Activated naive CD4-positive, alpha-beta T cell treated with Interleukin-2 at 50 U/mL for 16 hours (primary cell): ENCODE measurements at places on chromosomes 2 and 18.

GRCh38 chr2:239546541-239546940 lies 145.7 kb upstream of the HDAC4 start:
- DNase-seq, result no peak

- no peak for DNase-seq
These were observed 52.6 kb downstream of the GNAL start for GRCh38 chr18:11741505-11742145.

GRCh38 chr2:104412384-104412783 lies 441.5 kb upstream of the POU3F3 start:
- no peak for DNase-seq

DNA sequence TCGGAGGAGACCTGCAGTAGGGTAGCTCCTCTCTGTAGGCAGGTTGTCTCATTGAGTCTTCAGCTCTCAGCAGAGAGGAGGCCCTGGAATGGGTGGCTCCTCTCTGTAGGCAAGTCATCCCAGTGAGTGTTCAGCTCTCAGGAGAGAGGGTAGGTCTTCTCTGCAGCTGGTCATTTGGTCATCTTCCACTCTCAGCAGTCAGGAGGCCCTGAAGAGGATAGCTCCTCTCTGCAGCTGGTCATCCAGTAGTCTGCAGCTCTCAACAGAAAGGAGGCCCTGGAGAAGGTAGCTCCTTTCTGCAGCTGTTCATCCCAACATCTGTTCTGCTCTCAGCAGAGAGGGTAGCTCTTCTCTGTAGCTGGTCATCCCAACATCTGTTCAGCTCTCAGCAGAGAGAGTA lies 26.0 kb upstream of the RUFY4 start:
- no peak for DNase-seq

DNA sequence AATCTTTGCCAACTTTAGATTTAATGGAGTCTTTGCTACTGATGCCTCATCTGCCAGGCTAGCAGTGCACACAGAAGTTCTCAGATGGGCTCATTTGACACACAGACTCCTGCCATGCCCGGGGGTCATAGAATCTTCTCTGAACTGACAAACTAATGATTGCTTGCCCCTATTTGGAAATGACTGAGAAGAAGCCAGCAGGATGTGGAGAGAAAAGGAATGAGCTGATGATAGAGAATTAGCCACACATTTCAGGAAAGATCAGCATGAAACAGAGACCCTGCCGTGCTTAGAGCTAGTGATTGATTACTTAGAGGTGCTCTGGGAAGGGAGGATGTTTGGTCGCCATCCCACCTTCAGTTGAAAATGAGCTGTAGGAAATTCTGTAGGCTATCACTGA lies 178.5 kb downstream of the TPGS2 start:
- DNase-seq, result no peak

- DNase-seq, result no peak
These were observed 202.1 kb upstream of the RND3 start for GRCh38 chr2:150689590-150689989.

DNA sequence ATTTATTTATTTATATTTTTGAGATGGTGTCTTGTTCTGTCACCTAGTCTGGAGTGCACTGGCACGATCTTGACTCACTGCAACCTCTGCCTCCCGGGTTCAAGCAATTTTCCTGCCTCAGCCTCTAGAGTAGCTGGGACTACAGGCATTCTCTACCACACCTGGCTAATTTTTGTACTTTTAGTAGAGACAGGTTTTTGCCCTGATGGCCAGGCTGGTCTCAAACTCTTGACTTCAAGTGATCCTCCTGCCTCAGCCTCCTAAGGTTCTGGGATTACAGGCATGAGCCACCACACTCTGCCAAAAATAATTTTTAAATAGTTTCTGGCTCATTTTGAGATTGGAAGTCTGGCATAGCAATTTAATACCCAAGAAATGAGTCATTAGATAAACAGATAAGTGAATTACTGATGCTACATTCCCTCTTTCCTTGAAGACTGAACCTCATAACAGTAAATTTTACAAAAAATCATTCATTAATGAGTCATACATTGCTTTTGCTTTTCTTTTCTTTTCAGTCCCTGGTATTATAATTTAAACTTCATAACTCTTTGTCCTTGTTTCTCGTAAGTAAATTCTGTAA lies 881.6 kb upstream of the PIK3C3 start:
- no peak for DNase-seq

DNA sequence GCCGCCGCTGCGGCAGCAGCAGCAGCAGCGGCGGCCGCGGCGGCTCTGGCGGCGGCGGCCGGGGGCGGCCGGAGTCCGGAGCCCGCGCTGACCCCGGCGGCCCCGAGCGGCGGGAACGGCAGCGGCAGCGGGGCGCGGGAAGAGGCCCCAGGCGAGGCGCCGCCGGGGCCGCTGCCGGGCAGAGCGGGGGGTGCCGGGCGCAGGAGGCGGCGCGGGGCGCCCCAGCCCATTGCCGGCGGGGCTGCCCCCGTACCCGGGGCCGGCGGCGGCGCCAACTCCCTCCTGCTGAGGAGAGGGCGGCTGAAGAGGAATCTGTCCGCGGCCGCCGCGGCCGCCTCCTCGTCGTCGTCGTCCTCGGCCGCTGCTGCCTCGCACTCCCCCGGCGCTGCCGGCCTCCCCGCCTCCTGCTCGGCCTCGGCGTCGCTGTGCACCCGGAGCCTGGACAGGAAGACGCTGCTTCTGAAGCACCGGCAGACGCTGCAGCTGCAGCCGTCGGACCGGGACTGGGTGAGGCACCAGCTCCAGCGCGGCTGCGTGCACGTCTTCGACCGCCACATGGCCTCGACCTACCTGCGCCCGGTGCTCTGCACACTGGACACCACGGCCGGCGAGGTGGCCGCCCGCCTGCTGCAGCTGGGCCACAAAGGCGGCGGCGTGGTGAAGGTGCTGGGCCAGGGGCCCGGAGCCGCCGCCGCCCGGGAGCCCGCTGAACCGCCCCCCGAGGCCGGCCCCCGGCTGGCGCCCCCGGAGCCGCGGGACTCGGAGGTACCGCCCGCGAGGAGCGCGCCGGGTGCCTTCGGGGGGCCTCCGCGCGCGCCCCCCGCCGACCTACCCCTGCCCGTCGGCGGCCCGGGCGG lies 646 bp downstream of the PHLPP1 start:
- DNase-seq, result peak; percentile 61

DNA sequence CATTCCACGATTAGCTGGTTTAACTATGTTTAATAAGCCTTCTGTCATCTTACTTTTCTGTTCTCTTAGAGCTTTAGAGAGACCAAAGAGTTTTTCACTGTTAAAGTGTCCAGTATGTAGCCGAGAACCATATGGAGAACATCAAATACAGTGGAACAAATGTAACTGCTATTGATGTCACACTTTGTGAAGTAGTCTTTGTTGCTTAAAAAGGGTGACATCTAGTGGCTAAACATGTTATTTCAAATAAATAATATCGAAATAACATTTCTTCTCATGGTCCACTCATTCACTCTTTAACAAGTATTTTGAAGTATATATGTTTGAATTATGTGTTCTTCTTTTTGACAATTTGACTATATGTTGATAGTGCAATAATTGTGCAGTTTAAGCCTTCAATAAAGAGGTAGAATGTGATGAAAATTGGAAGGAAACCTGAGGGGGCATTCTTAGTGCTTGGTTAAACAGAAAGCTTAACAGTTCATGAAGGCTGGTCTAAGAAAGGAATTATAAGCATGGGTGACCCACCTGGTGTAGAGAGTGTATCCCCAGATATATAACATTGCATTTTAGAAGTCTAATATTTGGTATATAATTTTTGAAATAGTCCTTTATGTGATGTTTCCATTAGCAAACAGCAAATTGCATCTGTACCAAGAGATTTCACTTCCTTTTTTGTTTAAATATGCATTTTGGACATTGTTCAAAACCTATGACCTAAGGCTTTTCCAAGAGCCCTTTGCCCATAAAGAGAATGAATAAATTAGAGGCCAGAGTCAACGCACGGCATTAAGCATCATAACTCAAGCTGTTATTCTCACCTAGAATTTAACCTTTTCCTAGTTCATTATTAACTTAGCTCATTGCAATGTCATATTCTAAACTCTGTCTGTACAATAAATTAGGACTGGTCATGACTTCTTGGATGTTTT lies 112.1 kb downstream of the KYNU start:
- no peak for DNase-seq

- DNase-seq, result no peak
These were observed 482.6 kb downstream of the PIK3C3 start for GRCh38 chr18:42437646-42438045.

GRCh38 chr18:2337552-2338141 lies 233.7 kb downstream of the METTL4 start:
- peak; percentile 48 for DNase-seq

GRCh38 chr2:223180463-223180862 lies 128.5 kb downstream of the KCNE4 start:
- no peak for DNase-seq

DNA sequence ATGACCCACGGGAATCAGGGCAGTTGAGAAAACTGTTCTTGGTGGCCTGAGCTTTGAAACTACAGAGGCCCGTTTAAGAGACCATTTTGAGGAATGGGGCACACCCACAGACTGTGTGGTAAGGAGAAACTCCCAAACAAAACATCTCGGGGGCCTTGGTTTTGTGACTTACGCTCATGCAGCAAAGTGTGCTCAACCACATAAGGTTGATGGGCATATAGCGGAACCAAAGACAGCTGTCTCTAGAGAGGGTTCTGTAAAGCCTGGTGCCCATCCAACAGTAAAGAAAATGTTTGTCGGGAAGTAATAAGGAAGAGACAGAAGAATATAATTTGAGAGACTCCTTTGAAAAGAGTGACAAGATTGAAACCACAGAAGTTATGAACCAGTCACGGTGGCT lies 5.4 kb downstream of the MRO start:
- no peak for DNase-seq

- DNase-seq, result no peak
These were observed 13.7 kb downstream of the TRAPPC8 start for GRCh38 chr18:31929273-31929672.

DNA sequence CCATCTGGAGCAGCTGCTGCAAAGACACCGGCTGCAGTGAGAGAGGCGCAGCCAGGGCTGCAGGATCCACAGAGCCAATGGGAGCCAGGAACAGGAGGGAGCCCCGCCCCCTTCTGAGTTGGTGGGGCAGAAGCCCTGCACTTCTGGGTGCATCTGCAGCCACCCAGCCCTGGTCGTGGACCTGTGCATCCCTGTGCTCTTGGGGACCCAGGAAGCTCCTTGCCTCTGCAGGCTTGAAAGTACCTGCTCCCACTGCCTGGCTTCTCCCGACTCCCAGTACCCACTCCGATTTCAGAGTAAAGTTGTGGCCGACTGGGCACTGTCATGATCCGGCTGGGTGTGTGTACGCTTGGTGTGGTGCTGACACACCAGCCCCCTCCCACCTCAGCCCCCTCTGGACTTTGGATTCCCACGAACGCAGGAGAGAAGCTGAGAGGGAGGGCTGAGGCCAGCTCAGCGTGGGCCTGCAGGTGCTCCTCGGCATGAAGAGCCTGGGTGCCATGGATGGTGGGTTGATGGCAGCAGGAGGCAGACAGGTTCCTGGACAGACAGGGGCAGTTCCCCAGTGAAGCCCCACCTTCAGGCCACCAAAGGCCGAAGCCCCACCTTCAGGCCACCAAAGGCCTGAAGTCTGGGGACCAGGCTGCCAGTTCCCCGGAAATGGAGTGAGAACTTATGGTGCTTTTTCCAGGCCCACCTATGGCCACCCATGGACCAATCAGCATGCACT lies 34.9 kb downstream of the LRRTM4 start:
- DNase-seq, result no peak

DNA sequence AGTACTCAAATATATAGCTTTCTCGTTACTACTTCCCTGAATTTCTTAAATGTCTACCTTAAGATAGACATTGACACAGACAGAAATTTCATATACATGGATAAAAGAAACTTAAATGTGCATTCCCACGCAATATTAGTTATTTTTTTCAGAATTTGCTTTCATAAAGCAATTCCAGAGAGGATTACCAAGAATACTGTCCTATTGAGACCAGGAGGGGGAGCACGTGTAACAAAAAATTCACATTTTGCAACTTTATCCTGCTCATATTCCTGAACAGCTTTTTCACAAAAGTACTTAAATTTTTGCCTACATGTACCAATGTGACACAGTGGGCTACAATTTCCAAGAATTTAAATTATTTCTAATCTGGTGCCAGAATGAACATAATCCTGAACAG lies 30.7 kb upstream of the ERCC3 start:
- no peak for DNase-seq

DNA sequence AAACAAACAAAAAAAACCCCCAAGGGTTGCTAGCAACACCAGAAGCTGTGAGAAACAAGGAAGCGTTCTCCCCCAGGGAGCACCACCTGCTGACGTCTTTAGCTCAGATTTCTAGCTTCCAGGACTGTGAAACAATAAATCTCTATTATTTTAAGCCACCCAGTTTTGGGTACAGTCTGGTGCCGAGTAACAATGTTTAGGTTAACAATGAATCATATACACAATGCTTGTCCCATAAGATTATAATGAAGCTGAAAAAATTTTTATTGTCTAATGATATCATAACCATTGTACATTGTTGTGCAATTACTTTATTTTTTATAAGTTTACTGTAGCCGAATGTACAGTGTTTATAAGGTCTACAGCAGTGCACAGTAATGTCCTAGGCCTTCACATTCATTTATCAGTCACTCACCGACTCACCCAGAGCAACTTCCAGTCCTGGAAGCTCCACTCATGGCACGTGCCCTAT lies 72.1 kb upstream of the CAB39 start:
- no peak for DNase-seq
